ENCODE measurements at places on chromosomes 12 and 14.

DNA sequence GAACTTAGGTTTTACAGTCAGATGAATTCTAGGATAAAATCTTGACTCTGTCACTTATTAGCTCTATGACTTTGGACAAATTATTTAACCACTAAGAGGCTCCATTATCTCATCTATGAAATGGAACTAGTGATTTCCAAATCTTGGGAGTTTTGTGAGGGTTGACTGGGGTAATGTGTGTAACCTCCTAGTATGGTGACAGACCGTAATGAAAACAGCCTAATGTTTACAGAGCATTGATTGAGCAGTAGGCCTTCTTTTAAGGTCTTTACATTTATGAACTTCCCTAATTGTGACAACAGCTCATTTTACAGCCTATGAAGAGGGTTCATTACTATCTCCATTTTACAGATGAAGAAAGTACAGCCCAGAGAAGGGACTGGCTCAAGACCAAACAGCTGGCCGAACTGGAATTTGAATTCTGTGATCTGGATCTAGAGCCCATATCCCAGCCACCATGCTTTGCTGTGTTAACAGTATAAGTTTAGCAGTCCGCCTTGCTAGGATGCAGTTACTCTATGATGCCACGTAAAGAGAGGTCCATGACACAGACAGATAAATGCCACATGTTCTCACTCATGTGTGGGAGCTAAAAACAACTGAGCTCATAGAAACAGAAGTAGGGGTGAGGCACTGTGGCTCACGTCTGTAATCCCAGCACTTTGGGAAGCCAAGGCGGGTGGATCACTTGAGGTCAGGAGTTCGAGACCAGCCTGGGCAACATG lies 9.1 kb upstream of the FBXL14 start:
- no peak for DNase-seq

DNA sequence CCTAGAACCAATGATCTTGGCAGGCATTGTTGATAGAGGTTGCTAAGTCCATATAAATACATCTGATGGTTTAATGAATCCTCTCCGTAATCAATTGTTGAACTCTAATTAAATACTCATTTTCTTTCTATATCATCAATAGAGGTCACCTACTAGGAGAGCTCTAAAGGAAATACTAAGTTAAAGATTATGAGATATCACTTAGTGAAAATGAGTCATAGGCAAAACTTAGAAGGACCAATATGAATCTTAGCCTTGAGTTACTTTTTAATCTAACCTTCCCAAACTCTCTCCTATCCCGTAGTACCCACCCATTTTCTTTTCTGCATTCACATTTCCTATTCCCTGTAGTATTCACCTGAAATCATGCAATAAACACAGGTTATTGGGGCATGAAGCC lies 50.2 kb downstream of the MBIP start:
- DNase-seq = no peak

DNA sequence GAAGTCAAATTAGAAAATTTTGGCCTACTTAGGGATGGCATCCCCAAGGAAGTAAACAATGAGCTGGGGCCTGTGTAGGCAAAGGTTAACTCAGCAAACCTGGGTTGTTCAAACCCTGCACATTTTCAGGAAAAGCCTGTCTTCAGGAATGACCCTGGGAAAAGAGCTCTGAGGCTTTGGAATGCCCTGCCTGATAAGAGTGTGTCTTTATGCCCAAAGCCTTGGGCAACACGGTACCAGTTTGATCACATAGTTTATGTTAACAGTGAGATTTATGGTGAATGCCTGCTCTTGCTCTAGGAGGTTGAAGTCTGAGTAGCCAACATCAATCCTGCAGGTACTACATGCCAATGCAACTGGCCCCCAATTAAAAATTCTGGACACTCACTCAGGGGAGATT lies 28.2 kb upstream of the STAB2 start:
- no peak for DNase-seq

- DNase-seq = no peak
These were observed 13.9 kb downstream of the ANKRD9 start for GRCh38 chr14:102495491-102496330.

GRCh38 chr12:120842595-120842994 lies 61.6 kb downstream of the SPPL3 start:
- DNase-seq = peak; percentile 18

DNA sequence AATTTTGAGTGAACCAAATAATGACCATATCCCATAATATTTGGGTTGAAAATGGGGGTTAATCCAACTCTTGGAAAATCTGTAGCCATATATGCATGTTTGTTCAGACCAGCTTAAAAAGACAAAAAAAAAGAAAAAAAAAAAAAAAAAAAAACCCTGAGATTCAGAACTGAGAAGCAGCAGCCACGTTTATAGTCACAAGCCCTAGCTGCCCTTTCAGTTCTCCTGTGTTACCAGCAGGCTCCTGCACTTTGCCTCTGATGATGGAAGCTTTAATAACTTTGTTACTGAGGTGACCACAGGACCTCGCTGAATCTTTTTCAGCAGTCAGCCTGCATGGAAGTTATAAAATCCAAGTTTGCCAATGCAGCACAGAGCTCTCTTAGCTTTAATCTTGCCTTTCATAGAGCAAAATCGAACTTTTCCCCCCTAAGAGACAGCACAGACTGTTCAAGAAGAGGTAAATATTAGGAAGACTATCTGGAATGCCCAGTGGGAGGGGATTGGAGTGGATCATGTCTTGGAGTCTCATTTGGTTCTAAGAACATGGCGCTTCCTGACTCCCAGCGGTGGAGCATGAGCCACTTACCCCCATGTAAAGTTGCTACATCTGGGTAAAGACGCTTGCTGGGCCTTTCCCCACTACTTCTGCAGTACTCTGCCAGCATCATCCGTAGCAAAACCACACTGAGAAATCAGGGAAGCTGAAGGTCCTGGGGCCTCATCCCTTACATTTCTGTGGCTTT lies 20.6 kb downstream of the GNG2 start:
- DNase-seq = no peak

- no peak for DNase-seq
These were observed 8.6 kb upstream of the OAS2 start for GRCh38 chr12:112969547-112970306.

GRCh38 chr12:8082808-8083100 lies 680 bp downstream of the NECAP1 start:
- DNase-seq = no peak

DNA sequence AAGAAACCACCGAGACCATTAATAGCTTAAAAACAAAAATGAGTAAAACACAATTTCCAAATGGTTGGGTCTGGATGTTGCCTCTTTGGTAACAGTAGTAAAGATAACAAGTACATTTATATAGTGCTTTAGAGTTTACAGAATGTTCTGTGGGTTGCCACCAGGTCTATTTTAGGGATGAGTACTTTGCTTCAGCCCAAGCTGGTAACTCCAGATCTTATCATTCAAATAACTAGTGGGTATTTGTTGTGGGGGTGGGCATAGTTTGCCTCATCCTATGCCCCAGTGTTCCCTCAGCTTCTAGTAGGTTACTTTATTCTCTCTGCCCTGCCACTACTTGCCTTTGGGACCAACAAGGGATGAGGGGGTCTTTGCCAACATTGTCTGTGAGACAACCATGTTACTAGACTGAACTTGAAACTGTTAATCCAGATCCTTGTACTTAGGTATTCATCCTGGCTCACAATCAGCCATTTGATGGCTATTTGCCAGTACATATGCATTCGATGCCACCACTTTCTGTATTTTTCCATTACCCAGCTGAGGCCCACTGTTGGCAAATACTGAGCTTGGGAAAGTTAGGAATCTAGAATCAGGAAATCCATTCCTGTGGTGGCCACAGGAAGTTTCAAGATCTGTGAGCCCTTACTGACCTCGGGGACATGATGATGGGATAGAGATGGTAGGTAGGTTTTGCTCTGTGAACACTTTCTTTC lies 17.6 kb upstream of the AKAP6 start:
- DNase-seq = no peak

Measured in IMR-90 (cell line).